A549 (cell line): ENCODE measurements at places on chromosomes 7 and 10.

- no peak for DNase-seq
Observed at GRCh38 chr10:11532306-11532705, 79.1 kb downstream of the USP6NL start.

DNA sequence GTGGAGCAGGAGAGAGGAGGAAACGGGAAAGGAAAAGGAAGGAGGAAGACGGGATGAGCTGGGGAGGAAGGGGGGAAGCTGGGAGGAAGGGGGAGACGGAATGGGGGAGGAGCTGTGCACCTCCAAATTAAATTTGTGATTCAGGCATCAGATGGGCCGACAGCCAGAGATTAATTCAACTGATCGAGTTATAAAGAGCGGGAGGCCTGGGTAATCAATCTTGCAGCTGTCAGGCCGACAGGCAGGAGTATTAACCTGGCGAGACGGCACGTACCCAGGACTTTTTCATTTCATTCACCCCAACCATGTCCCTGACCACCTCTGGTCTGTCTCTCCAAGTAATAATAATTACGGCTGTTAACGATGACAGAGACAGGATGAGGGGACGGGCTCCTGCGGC, 26.2 kb downstream of the KAZALD1 start:
- DNase-seq: no peak

GRCh38 chr7:5666361-5666760, 115.1 kb downstream of the RNF216 start:
- DNase-seq: no peak

- no peak for DNase-seq
Observed at GRCh38 chr10:97531401-97531986, 32.8 kb downstream of the UBTD1 start.

DNA sequence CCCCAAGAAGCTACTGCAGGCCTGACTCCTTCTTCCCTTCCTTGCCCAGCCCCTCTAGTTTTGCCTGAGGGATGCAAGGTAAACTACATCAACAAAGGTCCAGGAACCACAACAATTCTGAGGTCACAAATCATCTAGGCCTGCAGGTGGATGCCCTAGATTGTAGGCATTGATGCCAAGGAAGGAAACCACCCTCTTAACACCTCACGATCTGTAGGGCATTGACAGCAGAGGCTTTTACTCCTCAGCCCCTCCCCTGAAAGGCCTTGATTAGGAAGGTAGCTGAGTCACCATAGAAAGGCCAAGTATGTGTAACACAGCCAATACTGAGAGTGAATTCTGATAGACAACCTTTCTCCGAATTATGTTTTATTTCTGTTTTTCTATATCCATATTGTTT, 46.7 kb upstream of the FAM3C start:
- DNase-seq: no peak

DNA sequence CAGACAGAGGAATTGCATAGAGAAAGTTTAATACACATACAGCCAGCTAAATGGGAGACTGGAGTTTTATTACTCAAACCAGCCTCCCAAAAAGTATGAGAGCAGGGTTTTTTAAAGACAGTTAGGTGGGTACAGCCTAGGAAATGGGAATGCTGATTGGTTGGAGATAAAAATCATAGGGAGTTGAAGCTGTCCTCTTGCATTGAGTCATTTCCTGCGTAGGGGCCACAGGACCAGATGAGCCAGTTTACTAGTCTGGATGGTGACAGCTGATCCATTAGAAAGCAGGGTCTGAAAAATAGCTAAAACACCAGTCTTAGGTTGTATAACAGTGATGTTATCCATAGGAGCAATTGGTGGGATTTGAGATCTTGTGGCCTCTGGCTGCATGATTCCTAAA, 76.1 kb upstream of the POM121L12 start:
- no peak for DNase-seq

DNA sequence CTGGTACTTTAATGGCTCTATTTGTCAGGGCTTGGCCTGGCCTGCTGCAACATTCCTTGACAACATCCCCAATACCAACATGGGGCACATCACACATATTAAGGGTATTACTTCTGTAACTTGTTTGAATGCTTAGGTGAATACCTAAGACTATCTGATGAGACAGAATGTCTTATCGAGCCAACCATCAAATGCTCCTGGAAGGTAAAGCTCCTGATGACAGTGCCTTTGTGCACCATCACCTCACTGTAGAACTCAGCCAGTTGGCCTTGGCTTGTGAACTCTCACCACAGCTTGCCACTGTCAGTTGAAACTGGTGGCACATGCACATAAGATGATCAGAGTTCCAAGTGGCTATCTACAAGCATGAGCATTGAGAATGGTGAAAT, 3.7 kb upstream of the MYO1G start:
- DNase-seq: no peak

GRCh38 chr7:1554333-1555045, 1.5 kb downstream of the TMEM184A start:
- no peak for DNase-seq

- no peak for DNase-seq
Observed at GRCh38 chr7:13988731-13989125, 738 bp downstream of the ETV1 start.

DNA sequence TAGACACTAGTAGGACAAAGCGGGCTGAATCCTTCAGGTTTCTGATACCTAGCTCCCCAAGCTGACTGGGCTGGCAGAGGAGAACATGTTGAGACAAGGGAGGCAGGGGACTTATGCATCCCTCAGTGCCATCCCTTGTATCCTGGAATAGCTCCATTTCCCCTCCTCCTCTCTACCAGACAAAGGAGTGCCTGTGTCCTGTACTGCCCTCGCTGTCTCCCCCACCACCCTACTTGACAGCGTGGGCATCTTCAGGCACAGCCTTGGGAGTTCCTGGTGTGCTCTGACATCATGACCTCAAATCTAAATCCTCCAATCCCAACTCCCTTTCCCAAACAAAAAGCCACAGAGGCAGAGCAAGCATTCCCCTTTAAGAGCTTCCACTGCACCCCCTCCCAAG, 9.0 kb downstream of the SFXN3 start:
- no peak for DNase-seq

DNA sequence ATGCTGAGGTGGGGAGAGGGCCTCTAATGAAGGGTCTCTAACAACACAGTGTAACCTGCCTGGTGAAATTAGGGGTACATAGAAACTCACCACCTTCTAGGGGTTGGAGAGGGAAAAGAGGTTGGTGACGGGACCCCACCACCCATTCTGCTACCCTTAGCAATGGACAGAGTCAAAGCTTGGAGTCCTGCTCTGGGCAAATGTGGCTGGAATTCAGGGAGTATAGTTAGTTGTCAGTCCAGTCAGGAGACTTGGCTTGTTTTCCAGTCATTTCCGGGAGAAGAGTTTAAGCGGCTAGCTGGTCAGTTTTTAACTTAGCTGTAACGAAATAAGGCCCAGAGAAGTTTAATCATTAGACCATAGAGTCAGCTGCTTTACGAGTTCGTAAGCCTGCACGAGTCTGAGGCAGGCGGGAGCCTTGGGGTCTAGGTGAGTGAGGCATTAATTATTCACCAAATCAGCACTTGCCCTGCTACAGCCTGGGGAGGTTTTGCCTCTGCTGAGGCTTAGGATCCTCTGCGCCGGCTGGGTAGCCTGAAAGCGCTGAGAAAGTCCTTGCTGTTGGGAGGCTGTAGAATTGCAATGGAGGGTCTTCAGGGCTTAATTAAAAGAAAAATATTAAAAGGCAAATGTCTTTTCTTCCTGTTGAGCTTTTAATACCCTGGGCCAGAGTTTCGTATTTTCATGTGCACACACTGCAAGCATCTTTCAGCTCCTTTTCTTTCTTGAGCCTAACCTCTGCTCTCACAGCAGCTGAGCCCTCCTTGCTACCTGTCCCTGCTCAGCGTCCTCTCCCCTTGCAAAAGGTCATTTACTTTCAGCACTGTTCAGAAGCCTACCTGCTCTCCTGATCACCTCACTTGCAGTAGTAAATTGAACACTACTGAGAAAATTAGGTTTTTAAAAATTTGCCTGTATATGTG, 1.5 kb upstream of the LAMB1 start:
- peak; percentile 79 for DNase-seq

DNA sequence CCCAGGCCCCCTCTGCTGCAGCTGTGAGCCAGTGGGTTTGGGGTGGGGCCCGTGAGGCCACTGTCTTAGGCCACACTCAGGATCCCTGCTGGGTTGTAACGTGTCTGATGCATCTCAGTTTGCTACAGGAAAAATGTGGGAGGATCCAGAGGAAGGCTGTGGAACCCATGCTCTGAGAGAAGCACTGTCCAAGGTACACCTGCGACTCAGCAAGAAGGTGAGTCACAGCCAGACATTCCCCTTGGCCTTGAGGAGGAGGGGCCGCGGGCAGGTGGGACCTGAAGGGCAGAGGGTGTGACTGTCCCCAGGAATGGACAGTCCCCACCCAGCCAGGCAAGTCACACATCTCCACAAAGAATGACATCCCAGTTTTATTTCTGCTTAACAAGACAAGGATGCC, 27.8 kb upstream of the C10orf120 start:
- DNase-seq: no peak

- no peak for DNase-seq
Observed at GRCh38 chr10:123259791-123260190, 105.6 kb downstream of the BUB3 start.

GRCh38 chr10:33153251-33153967, 181.1 kb downstream of the NRP1 start:
- no peak for DNase-seq

GRCh38 chr10:7788639-7789286, 786 bp downstream of the ATP5F1C start:
- DNase-seq: no peak

- no peak for DNase-seq
Observed at GRCh38 chr7:104453190-104453589, 124.8 kb downstream of the LHFPL3 start.

DNA sequence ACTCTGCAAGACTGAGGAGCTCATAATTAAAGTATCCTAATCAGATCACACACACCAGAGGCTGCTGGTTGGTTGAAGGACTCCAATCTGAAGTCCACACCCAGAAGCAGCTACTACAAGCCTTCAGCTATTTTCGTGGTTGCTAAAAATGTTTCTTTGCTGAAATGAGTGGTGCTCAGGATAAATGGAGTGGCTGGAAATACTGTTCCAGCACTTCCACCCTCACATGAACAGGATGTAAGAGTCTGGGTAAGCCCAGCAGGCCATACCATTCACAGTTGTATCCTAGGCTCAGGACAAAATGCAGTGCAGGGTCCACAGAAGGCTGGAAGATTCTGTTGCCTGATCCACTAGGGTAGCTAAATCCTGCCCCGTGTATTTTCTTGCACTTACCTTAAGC, 34.1 kb downstream of the AFAP1L2 start:
- no peak for DNase-seq

- peak; percentile 58 for DNase-seq
Observed at GRCh38 chr10:93916257-93917063, 22.7 kb downstream of the SLC35G1 start.

GRCh38 chr10:129870961-129871621, 93.0 kb downstream of the EBF3 start:
- DNase-seq: no peak

DNA sequence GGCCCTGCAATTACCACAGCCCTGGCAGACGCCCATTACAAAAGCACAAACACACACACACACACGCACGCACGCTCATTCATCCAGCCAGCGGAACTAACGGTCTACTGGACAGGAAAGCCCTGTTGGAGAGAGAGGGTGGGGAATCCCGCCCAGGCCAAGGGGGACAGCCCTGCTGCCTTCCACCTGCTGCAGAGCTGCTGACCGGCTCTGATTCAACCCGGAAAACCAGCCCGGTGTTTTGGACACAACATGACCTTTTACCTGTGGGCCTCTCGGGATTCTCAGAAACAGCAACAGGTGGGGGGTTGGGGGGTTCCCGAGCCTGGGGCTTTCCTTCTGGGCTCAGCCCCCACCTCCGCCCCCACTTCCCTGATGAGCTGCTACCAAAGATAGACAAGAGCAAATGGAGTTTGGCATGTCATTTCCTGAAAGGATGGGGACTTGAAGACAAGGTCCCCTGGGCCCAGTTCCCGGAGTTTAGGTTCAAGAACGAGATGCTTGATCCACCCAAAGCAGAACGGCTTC, 18.5 kb upstream of the SERPINE1 start:
- DNase-seq: no peak

- no peak for DNase-seq
Observed at GRCh38 chr7:18344536-18344935, 151.0 kb upstream of the HDAC9 start.

DNA sequence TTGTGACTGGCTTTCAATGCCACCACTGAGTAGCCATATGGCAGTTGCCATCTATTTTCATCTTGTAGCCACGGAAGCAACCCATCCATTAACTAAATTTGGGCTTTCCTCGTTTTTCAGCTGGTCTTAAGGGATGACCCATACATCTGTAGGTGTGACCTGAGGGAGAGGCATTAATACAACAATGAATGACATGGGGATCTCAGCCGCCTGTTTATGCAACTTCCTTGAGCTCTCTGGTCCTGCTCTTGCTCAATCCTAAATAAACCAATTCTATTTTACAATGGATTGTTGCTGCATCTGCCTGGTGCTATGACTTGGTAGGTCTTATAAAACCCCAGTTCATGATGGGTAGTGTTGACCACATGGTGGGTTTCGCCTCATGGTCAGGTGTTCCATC, 21.9 kb upstream of the ADAM22 start:
- no peak for DNase-seq

DNA sequence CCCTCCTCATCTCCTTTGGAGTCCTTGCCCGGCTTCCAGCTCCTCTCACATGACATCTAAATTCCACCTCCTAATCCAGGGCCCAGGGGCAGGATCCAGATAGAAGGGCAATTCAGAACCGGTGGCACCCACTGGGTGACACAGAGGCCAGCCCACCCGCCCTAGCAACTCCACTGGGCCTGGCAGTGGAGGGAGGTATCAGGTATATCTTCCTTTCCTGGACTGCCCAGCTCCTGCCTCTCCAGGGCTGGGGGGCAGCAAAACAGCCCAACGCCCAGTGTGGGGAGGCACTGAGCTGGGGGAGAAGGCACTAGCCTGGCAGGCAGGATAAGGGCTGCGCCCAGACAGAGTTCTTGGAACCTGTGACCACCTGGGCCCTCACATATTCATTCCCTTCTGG, 10.4 kb upstream of the TRIM8 start:
- no peak for DNase-seq

DNA sequence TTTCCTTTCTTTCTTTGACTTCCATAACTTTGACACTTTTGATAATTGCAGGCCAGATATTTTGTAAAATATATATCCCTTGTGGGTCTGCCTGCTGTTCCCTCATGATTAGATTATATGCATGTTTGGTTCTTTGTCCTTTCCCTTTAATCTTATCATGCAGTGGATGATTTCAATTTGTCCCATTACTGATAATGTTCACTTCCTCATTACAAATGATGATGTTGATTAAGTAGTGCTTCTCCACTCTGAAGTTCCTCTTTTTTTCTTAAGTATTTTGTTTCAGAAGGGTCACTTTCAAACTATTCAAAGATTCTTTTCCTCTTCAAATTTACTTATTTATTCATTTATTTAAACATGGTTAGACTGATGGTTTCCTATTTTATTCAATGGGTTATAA, 898.1 kb downstream of the XPNPEP1 start:
- DNase-seq: no peak

DNA sequence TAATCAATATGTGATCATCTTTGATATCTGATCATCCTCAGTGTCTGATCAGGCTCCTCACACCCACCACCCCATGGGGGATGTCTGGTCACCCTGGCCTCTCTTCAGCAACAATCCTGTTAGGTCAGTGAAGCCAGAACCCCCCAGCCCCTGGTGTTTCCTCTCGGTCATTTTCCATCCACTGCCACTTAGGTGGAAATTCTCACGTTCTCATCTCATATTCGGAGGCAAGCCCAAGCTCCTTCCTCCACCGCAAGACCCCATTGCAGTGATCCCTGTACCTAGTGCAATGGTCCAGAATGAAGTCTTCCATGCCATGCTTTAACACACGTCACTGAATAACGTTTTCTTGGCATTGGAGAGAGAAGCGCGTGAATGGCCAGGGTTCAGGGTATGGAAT, 103.0 kb upstream of the DNAAF5 start:
- DNase-seq: no peak

- no peak for DNase-seq
Observed at GRCh38 chr7:105805447-105806019, 70.9 kb downstream of the ATXN7L1 start.
